Adipocyte (in vitro differentiated cells): ENCODE measurements at places on chromosomes 2 and 18.

GRCh38 chr2:217353591-217353990 lies 493.7 kb upstream of the TNP1 start:
- no peak for DNase-seq

GRCh38 chr2:63699549-63699839 lies 110.7 kb downstream of the MDH1 start:
- DNase-seq: no peak

DNA sequence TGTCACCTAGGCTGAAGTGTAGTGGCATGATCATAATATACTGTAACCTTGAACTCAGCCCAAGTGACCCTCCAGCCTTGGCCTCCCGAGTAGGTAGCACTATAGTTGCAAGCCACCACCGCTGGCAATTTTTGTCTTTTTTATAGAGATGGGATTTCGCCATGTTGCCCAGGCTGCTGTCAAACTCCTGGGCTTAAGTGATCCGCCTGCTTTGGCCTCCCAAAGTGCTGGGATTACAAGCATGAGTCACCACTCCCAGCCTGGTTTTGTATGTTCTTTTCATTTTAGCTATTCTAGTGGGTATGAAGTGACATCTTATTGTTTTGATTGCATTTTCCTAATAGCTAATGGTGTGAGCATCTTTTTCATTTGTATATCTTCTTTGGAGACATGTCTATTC lies 11.3 kb upstream of the EXOC6B start:
- peak; percentile 56 for DNase-seq

DNA sequence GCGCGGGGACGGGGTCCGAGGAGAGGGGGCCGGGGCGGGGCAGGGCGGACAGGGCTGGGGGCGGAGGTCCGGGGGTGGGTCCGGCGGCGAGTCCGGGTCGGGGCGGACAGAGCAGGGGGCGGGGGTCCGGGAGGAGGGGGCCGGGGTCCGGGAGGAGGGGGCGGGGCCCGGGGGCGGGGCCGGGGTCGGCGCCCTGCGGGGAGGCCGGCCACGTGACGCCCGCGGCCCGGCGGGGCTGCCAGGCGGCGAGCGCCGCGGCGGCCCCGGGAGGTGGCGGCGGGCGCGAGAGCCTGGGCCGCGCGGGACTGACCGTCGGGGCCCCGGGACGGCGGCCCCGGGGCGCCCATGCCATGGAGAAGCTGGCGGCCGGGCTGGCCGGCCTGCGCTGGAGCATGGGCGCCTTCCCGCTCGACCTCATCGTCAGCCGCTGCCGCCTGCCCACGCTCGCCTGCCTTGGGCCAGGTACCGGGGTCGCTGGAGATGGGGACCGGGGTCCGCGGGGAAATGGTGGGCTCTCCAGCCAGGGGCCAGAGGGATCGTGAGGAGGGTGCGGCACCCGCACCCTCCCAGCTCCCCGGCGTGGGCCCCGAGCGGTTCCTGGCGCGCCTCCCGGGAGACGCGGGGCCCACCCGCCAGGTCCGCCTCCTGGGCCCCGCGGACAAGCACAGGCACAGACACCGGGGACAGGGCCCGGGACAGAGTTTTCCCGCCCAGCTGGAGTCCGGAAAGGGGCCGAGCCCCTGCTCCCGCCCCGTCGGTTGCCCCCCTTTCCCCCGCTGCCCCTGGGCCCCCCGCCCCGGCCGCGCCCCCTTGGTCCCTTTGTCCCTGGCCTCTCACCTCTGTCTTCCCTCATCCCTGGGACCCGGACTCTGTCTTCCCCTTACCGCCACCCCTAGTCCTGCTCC lies at the start of gene GAREM2:
GAREM2 (plus strand) TSS at position 218 of the 905 bp plus-strand sequence; CDS start at position 351, 133 bp downstream.
- peak; percentile 38 for DNase-seq

DNA sequence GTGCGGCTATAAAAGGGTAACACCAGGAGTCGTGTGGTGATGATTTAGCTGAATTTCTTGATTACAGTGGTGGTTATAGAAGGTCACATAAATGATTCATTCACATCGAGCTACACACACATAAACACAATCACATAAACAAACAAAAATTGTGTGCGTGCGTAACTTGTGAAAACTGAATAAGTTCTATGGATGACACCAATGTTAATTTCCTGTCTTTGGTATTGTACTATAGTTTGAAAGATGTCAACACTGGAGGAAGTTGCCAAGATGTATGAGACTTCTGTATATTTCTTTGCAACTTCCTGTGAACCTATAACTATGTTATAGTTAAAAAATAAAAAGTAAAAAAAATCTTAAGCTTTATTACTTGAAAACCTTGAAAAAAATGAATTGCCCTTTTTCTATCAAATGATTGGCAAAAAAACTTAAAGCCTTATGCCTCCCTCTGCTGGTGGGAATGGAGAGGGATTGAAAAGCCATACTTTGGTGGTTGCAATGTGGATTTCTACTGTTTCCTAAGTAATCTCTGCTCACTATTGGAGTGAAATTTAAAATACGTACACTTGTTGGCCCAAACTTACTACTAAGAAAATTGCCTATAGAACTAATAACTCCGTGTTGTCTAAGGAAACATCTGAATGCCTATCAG lies 227.7 kb downstream of the RPIA start:
- DNase-seq: peak; percentile 53

DNA sequence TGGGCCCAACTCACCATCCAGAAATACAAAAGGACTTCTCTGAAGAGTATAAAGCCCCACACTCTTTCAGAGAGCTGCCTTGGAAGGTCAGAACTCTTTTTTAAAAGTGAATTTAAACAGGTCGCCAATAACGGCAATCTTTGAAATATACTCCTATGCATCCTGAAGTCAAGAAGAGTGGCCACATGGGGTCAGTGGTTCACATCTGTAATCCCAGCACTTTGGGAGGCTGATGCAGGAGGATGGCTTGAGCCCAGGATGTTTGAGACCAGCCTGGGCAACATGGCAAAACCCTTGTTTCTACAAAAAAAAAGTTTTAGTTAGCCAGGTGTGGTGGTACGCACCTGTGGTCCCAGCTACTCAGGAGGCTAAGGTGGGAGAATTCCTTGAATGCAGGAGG lies 68.1 kb upstream of the FZD7 start:
- no peak for DNase-seq

DNA sequence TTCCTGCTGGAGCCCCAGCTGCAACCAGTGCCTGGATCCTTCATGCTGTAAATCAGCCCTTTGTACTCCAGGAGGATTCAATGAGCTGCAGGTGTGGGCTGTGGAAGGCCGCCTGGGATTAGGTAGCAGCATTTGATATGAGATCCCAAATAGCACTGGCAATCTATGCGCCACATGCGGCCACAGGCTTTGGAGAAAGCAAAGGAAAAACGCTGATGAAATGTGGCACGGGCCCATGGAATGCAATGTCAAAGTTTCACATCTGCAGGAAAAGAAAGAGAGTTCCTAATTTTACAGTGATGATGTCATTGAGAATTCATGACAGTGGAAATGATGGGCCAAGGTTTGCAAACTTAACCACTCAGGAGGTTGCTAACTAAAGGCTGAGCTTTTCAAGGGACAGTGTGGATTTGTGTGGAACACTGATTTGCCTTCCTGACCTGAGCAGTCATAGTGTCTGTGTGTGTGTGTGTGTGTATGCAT lies 216.4 kb upstream of the OSR1 start:
- DNase-seq: peak; percentile 73

GRCh38 chr2:40374543-40375240 lies 77.2 kb downstream of the SLC8A1 start:
- no peak for DNase-seq

DNA sequence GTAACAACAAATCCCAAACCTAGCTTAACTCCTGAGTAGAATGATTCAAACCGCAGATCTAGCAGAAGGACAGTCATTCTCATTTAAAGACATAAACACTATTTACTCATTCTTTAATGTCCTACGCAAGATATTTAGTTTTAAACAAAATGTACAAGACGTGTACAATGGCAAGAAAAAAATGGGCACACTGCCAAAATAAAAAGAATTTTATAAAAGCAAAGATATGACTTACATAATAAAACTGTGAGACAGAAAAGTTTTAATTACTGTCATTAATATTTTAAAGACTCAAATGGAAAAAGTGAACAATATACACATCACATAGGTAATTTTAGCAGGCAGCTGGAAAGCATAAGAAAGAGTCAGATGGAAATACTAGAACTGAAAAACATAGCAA lies 157.8 kb downstream of the GALNT13 start:
- DNase-seq: no peak

GRCh38 chr2:20680744-20681375 lies 13.9 kb downstream of the GDF7 start:
- DNase-seq: no peak
